Colonic mucosa (tissue), 4 donors: ENCODE measurements at places on chromosomes 5 and 9.

DNA sequence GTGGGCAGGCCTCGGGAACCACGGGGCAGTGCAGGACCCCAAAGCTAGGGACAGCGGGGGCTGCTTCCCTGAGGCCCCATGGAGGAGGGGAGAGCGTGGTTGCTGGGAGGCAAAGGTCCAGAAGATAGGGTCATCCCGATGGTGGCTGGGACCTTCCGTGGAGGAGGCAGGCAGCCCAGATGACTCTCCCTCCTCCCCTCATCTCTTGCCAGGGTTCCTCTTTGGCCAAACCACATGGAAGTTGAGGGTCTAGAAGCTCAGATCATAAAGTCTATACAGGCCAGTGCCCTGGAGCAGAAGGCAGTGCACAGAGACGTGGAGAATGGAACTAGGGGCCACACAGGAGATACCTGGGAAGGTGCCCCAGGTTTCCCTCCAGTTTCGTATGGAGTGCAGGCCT lies 22.6 kb downstream of the DAB2IP start:
- no peak for DNase-seq

DNA sequence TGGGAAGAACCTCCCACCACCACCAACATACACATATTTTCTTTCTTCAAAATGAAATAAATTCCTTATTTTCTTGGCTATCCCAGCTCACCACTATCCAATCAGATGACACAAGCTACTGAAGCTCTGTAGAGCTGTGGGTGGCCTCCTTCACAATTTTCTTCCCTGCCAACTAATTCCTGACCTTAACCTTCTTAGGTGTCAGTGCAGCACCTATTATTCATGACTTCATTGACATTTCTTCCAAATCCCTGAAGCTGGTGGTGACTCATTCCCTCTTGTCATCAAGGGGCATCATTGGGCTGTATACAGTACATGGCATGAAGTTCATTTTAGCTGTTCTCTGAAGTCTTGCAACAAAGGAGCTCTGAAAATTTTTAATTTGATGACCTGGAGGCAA lies 42.0 kb upstream of the ADRA1B start:
- no peak for DNase-seq

- peak; percentile 46 for DNase-seq
Observed at GRCh38 chr9:107739601-107740082, 250.1 kb upstream of the KLF4 start.

DNA sequence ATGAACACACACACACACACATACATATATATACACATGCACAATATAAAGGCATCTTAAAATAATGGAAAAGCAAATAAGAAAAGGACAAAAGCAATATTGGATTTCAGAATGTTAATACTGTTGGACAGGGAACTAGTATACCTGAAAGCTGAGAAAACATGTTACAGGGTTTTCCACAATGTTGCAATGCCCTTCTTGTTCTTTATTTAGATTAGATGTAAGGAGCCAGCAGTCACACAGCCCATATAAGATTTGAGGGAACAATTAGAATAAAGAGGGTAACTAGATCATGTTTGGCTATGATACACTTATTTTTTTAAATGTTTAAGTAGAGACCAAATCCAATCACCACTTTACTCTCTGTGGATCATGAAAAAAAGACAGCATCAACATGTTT lies 61.7 kb downstream of the SH3TC2 start:
- DNase-seq = no peak

DNA sequence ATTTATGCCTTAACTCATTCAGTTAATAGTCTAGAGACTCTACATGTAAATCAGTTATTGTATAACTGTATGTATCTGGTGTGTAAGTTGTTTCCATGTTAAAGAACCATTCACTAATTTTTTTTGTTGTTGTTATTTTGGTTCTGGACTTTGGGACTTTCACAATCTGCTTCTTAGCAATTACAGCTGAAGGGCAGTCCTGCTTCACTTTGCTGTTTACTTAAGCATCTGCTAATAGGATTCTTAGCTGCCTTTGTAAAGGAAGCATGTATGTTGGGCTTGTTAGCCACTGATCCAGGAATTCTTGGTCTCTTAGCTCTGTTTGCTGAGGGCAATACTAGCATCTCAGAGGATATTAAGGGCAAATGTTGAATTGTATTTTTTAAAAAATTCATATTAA lies 97.0 kb downstream of the FOCAD start:
- DNase-seq = no peak

DNA sequence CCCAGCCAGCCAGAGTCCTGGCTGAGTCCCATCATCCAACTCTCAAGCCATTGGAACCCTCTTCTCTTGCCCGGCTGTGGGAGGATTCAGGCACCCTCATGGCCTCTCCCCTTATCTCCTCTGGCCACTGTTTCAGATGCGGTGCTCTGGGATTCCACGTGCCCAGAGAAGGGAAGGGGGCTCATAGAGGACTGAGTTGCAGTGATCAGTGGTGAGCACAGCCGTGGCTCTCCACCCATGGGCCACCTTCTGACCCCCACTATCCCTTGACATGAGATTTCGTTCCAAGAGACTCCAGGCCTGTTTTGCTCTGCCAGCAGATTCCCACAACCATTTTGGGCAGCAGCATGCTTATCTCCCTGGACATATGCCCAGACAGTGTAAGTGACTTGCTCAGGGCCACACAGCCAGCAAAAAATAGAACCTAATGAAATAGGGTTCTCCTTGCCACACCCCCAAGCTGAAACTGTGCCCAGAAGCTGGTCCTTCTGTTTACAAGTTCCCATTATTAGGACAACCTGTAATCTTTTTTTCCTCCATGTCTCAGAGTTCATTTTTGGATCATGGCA lies 2.7 kb downstream of the GPX3 start:
- peak; percentile 49 for DNase-seq

DNA sequence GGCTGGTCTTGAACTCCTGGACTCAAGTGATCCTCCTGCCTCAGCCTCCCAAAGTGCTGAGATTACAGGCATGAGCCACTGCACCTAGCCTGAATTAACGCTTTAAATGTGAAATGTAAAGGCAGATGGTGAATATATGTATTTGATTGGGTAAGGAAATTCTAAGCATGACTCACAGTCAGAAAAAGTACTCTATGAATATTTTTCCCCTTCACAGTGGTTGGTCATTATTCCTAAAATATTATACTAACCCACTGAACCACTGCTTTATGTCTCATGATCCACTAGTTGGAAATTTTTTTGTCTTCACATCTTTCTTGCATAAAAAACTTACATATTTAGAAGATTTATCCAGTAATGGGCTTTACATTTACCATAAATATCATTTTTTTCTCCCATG lies 14.5 kb upstream of the TENT4A start:
- DNase-seq = no peak

DNA sequence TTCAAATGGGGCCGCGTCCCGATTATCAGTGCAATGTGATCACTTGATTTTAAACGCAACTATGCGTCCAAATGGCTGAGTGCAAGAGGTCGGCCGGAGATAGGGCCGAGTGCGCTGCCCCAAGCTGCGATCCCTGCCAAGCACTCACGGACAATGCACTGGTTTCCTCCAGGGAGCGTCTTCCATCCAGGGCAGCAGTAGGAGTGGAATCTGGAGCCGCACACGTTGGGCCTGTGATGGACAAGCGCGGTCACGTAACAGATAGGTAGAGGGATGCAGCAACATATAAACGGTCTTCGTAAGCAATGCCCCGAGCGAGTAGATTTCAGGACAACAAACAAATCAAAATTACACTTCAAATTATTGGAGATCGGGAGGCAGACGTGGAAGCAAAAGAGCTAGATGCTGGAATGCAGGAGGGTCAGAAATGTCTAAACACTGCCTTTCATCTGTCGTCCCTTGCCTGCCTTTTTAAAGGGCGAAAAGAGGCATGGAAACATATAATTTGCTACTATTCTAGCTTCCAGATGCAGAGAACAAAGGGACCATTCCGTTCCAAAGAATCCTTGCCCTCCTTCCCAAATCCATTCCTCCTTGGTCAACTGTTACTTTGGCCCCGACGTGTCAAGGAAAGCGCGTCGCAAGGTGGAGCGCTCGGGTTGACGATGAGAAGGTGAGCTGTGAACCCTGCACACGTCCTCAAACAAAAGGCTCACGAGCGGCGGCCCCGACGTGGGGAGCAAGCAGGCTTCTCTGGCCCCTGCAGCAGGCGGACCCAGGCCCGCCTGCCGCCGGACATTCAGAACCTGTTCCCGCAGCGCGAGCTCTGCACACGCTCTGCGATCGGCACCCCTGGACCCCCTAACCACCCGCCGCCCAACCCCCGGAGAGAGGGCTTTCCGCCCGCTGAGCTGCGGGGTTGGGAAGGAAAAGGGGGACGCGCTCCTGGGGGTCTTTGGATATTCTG lies 1.5 kb downstream of the FBN2 start:
- no peak for DNase-seq

DNA sequence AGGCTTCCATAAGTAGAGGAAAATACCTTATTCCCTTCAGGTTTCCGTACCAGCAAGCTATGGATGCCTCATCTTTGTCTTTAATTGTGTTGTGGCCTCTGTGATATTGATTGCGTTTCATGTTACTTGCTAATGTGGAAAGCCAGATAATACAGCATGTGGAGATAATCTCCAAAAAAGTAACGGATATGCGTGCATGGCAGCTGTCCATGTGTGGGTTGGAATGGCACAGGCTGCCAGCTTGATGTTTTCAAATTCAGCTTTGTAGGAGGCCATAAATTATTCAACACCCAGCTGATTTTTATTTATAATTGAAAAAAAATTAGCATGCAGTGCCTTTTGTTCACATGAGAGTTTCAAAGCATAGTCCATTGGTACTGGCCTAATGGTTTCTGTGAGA lies 144.9 kb downstream of the GIN1 start:
- DNase-seq = no peak

DNA sequence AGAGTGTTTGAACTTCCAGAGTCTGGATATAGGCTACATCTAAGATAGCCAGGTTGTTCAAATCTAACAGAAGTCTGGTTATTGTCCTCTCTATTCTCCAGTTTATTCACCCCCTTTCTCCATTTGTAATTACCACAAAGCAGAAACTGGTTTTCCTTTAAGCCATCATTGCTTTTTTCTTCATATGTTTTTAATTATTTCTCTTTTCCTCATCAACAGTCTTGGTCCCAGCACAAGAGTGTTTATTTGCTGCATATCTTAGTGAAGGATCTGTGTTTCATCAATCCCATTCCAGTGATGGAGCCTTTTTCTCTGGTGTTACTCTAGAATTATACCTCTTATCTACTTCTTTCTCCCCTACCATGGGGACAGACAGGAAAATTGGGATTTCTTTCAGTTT lies 142.2 kb downstream of the CAMK4 start:
- DNase-seq = no peak

DNA sequence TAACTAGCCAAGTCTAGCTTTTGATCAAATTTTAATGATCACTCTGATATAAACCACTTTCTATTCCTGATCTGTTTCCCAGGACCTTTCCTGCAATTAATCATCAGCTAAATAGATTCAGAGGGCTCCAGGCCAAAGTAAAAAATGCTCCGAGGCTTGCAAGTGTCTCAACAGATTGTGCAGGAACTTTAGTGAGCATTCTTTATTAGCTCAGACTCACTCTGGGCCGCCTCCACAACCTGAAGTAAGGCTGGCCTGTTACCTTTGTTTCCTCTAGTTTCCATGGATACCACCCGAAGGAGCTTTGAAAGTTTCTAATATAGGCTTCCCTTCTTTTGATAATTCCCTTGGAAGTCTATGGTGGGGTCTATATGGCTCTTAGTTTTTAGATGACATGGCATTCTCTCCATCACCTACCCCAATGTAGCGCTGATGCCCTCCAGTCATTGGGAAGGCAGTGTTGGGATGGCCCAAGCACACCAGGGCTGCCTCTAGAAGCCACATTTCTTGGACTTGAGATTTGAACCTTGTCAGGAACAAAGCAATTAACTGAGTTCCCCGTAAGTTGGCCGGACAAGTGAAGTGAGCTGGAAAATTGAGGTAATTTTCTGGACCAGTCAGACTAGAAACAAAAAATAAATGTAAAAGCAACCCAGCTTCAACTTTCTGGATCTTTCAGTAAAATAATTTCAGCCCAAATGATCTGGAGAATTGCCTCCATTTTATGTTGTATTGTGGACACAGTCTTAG lies 97.6 kb upstream of the LHFPL2 start:
- DNase-seq = no peak
